Activated gamma-delta T cell (primary cell): ENCODE measurements at places on chromosomes 5 and 9.

DNA sequence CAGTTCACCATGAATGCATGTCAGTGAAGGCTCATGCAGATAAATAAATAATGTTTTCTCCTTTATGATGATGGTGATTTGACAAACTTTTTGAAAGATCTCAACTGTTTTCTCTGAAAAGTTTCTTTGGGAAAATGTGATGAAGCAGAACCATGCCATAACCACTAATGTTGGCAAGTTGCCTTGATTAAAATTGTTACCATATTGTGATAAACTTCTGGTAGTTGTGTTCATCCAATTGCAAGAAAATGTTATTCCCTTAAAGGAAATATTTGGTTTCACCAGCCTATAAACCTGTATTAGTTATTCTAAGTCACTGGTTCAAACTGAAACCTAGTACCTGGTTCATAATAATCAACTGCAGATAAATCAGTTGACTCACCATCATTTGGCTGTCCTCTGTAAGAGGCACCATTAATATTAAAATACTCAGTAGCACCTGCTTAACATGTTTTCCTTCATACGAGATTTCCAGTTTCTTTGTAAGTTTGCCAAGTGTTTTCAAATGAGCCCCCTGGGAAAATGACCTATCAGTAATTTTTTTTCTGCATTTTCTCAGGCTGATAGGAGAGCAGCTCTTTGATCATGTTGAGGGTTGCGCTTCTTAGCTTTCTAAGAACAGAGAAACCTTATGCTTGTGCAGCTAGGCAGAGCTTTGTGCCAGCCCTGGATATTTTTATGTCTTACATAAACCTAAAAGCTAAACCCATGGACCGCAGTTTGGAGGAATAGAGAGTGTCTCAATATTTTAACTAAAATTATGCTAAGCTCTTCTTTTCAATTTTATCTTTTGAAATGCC is 88.0 kb downstream of the LURAP1L start:
- no peak for DNase-seq

GRCh38 chr9:128001779-128002298 is 21.1 kb upstream of the EEIG1 start:
- DNase-seq: no peak

GRCh38 chr9:81543695-81544094 is 145.7 kb downstream of the TLE1 start:
- DNase-seq: no peak

GRCh38 chr5:143635146-143635752 is 176.7 kb upstream of the HMHB1 start:
- no peak for DNase-seq

DNA sequence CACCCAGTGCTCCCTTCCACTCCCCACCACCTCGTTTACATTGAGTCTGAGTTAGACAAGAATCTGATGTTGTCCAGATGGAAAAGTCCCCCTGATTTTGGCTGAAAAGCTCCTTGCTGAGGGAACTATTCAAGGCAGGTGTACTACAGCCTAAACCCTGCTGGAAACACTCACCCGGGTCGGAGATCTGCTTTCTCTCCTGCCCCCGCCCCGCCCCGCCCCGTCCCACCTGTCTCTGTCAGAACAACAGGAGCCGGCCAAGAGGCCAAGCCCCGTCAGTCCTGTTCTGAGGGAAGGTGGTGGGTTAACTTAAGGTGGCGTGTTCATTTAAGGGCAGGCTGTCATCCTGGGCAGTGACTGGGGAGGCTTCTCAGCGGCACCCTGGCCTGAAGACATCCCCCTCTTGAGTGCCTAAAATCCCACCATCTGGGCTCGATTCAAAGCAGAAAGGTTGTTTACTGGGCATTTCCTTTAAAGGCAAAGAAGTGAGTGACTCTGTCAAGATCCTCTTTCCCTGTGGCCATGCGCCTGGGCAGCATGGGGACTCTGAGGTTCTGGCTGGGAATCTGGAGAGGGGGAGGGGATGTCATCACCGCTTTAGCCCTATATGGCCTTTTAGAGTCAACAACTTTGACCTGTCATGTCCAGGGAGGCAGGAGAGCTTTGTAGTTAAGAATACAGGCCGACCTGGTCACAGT is 71.1 kb upstream of the NEURL1B start:
- no peak for DNase-seq

DNA sequence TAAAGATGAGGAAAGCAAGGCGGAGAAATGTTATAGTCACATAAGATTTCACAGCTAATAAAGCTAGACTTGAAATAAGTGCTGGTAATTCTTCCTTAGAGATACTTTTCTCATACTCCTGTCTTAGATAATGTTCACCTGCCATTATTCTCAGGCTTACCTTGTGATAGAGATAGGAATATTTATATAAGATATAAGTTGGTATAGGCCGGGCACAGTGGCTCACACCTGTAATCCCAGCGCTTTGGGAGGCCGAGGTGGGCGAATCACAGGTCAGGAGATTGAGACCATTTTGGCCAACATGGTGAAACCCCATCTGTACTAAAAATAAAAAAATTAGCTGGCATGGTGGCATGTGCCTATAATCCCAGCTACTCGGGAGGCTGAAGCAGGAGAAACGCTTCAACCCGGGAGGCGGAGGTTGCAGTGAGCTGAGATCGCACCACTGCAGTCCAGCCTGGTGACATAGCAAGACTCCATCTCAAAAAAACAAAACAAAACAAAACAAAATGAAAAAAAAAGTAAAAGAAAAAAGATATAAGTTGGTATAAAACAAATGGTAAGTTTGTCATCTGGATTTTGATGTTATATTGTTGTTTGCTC is 1918.4 kb downstream of the MAT2B start:
- no peak for DNase-seq

- no peak for DNase-seq
Measured at GRCh38 chr5:170277867-170278281, 19.7 kb downstream of the LCP2 start.

GRCh38 chr5:81165493-81166119 is 67.5 kb upstream of the CKMT2 start:
- no peak for DNase-seq

- DNase-seq: no peak
Measured at GRCh38 chr5:132289097-132289496, 5.1 kb upstream of the SLC22A4 start.

GRCh38 chr9:133774799-133775198 is 36.6 kb upstream of the SARDH start:
- DNase-seq: no peak

- no peak for DNase-seq
Measured at GRCh38 chr9:3497401-3497800, 28.4 kb downstream of the RFX3 start.

DNA sequence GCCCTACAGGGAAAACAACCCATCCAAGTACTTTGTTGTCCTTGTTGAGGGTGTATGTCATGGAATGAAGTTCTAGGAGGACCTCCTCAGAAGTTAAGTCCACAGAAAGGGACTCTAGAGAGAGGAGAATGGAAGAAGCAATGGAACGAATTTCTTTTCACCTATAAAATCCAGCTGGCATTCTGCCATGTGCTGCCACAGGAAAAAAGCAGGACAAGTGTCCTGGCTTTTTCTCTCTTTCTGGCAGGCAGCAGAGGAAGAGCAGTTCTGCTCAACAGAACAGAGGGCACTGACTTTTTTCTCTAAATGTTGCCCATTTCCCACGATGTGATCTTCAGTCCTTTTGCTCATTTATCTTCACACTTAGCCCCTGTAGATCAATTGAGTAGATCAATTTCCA is 240.8 kb downstream of the MCTP1 start:
- DNase-seq: no peak

DNA sequence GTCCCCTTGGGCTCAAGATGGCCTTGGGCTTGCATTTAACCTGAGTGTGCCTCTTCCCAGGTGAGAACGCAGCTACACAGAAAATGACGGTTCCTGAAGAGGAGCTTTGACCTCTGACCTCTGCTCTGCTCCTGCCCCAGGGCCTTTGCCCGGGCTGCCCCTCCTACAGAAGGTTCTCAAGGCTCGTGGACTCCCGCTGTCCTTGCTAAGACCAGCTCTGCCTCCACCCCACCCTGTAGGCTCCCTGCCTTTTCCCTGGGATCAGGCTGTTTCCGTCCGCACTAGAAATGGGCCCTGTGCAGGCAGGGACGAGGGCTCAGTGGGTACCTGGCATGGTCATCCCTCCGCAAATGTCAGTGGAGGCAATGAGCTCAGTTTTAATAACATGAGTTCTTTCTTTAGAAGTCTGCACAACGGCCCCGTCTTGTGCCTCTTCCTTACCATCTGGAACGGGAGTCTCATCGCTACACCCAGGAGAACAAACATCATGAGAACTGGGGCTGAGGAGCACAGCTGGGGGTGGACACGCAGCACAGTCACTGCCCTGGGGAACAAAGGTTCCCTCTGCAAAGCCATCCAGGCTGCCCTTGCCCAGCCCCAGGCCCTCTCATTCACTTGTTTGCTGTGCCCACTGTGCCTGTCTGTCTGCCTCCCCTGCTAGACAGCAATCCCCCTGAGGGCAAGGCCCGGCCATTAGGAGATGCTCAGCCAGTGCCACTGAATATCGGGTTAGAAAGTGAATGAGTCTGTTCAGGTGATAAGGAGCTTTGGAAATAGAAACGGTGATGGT is 26.7 kb upstream of the LPCAT1 start:
- DNase-seq: no peak

GRCh38 chr9:126155756-126156664 is 170.6 kb upstream of the MVB12B start:
- no peak for DNase-seq

DNA sequence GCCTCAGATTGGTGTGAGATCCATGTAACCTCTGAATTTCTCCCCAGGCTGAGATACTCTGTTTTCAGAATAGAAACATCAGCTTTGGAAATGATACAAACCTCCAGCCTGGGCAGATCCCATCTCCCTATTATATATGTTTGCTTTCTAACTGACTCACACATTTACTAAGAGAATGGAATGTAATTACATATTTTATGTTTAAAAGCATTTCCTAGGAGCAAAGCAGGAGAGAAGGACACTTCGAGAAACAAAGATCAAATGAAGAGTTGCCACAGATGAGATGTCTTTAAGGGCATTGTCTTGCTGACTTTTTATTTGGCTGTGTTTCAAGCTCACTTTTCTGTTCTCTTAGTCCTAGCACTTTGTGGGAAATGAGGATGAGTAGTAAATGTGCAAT is 96.3 kb downstream of the CDH18 start:
- DNase-seq: no peak

DNA sequence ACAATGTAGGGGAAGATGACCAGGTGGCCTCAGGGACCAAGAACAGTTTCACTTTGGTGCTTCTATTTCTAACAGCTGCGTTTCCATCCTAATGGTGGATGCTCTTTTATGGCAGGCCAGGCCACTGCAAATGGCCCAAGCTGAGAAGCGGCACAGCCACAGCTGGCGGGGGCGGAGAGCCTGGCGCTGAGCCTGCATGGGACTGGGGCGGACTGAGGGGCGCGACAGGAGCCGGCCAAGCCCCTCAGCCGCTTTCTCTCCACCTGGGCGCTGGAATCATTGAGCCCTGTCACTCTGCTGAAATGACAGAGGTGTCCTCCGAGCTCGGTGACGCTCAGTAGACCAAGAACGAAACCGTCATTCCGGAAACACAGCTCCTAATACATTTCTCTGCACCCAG is 317.3 kb upstream of the PDE4D start:
- DNase-seq: no peak
